ENCODE measurements at places on chromosomes 1 and 21.

DNA sequence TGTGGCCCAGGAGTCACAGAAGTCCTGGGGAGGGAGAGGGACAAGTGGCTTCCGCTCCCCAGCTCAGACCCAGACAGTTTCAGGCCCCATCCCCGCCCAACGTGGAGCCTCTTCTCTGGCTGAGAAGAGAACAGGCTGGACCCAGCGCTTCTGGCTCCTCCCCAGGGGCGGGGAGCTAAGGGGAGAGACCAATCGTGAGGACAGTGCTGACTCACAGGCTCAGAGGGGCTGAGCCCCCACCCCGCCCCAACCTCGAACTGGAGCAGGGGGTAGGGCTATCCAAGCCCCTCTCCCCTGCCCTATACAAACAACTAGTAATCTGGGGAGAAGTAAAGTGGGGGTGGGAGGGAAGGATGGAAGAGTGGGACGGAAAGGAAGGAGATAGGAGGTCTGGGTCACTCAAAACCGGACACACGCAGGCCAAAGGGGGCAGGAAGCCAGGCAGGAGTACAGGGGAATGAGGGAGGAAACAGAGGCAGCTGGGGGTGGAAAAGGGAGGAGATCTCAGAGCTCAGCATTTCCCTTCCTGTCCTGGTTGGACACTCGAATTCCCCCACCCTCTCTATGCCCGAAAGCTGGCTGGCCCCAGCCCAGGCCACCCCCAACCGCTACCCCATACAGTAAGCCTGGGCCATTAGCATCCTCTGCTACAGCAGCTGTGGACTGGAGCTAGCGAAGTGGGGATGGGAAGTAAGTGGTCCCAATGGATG lies at the start of gene SHC1:
SHC1 (minus strand) TSS at position 117 of the 710 bp plus-strand sequence. CDS start 221 bp downstream, outside the sequence.
- DNase-seq = peak; percentile 80

- no peak for DNase-seq
These were observed 10.0 kb downstream of the GALNT2 start for GRCh38 chr1:230077011-230077410.

DNA sequence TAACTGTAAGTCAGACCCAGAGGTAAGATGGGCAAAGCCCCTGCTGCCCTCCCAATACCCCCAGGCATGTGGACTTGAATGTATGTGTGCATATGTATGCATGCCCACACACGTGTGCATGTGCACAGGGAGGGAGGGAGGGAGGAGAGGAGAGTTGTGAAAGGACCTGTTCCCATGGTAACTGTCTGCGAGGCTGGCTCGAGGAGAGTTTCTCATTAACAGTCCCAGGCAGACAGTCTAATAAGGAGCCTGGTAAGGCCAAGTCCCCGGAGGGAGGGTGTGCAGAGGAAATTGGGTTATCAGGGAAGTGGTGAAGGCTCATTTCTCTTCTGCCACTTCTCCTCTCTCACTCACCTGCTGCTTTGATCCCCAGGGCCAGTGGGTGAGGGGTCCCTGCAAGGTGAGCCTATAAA lies 74.9 kb downstream of the NFASC start:
- DNase-seq = no peak

DNA sequence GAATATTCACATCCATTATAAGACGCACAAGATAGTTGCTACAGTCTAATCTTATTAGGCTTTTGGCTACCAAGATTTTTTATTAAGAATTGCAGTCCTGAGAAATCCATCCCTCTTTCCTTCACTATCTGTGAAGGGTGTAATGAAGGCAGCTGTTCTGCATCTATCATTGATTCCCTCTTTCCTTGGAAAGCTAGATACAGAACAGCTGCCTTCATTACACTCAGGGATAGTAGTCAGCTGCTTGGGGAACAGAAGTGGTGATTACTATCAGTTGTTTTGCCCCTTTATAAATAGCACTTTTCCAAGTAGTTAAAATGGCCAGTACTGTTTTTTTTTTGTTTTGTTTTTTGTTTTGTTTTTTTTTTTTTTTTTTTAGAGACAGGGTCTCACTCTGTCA lies 70.2 kb downstream of the IARS2 start:
- DNase-seq = no peak

DNA sequence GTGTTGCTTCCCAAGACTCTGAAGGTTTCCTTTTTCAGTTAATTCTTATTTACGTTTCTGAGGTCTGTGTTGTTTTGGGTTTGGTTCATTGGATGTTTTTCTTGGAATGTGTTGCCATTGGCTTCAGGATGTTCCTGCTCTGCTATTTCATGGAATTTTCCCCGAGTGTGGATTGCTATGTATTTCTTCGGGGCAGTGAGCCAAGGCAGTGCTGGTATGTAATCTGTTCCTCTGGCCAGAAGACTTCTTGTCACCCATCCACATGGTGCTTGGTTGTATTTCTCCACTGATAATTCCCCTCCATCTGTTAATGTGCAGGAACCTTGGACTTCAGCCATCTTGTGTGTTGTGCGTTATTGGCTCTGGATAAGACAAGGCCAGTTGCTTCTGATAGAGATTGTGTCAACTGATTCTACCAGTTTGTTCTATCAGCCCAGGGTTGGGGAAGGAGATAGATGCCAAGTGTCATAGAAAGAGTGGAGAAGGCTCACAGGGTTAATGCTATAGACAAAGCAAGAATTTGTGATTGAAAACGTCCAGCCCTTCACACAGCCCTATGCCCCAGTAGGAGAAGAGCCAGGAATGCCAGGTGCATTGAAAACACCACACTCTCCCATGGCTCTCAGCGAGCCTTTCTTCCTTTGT lies 505.2 kb downstream of the PLPP3 start:
- DNase-seq = no peak

GRCh38 chr1:28126783-28127490 lies 38.5 kb upstream of the EYA3 start:
- no peak for DNase-seq

DNA sequence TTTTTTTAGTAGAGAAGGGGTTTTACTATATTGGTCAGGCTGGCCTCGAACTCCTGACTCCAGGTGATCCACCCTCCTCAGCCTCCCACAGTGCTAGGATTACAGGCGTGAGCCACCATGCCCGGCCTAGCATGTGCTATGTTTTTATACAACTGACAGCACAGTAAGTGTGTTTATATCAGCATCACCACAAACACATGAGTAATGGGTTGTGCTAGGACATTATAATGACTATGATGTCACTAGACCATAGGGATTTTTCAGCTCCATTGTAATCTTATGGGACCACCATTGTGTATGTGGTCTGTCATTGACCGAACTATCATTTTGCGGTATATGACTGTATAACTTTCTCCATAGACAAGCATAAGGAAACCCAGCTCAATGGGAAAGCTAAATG lies 6.3 kb downstream of the LEFTY2 start:
- no peak for DNase-seq

DNA sequence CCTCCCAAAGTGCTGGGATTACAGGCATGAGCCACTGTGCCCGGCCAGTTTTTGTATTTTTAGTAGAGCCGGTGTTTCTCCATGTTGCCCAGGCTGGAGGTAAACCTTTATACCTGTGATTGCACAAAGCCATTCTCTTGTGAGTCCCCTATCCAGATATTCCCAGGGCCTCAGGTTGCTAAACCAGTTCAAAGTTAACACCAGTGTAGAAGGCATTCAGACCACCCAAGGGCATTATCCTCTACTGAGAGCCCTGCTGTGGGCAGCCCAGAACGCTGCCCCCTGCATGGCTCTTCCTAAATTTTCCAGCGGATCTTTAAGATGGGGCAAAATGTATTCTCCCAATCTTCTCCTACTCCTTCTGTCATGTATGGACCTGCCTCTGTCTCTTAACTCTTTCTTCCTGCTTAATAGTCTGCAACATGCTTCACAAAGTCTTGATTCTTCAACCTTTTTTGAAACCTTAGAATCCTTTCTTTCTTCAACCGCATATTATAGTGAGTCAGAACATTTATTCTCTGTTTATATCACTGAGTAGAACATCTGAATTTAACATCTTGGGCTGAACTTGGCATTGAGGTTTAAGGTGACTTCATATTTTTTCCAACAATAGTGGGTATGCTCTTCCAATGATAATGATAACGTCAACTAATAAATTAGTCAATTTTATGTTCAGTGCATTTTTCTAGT lies 36.0 kb downstream of the UBE4B start:
- no peak for DNase-seq

DNA sequence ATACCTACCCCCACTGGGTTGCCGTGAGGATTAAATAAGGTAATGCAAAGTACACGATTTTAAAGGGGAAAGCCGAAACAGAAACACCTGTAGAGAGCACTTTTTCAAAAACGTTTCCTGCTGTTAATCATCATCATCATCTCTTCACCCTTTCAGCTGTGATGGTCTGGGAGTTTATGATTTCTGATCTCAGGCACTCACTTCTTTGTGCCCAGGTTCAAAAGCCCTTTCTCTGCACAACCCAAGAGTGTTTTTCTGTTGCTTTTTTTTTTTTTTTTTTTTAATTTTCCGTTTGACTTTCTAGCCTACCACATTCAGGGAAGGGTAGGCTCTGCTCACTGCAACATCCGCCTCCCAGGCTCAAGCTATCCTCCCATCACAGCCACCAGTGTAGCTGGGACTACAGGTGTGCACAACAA lies 936 bp upstream of the UBXN11 start:
- no peak for DNase-seq

- no peak for DNase-seq
These were observed 51.7 kb downstream of the AK5 start for GRCh38 chr1:77333501-77333900.

DNA sequence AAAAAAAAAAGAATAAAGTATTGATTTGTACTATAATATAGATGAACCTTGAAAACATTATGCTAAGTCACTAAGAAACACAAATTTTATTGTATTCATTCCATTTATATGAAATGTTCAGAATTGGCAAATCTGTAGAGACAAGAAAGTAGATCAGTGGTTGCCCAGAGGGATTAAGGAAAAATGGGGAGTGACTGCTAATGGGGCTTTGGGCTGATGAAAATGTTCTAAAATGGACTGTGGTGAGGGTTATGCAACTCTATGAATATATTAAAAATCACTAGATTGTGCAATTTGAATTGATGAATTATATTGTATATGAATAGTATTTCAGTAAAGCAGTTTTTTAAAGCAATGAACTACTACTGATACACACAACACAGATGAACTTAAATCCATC lies 10.0 kb downstream of the GDAP2 start:
- no peak for DNase-seq

DNA sequence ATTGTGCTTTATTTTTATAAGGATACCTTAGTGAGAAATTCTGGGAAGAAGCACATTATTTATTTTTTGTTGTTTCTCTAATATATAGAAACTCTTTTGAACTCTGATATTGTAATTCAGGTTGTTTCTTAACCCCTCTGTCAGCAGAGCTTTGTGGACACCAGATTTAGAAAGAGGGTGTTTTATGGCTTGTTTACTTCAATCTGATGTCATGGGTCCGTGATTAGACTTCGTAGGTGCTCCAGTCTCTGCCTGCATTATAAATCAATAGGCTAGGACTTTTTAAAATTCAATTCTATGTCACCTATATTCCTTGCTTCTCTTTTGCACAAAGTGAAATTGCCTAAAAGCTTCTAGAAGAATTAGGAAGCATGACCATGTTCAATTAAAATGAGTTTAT lies 47.3 kb upstream of the CCDC190 start:
- no peak for DNase-seq

DNA sequence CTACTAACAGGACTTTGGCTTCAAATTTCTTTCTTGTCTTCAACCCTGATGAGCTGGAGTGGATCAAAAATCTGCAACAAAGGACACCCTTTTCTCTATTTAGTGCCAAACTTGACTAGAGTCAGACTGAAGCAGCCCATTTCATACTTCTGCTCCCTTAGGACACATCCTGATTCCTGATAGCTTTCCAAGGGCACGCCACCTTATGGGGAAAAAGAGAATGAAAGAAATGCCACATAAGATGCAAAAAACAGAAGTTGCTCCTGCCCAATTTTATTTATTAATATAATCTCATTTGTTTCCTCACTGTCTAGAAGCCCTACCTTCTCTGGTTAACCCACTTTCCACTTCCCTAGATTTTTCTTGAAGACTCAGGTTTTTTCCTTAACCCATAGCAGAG lies 72.7 kb upstream of the NBPF4 start:
- DNase-seq = no peak

Data from renal cortex interstitium (tissue), 15 donors.